Small intestine (tissue), 16 donors: ENCODE measurements at places on chromosomes 12 and 14. TPM values are rescaled to one million over a fixed set of nuclear protein-coding genes. Genes with fewer than 3 reads are reported as not detected.

- no peak for DNase-seq
Observed at GRCh38 chr14:48129472-48129871, 454.1 kb upstream of the MDGA2 start.

Gene SCN8A
- polyA plus RNA-seq = not detected

Gene NR4A1
- polyA plus RNA-seq = 15.1 TPM

Gene SYCP3
- polyA plus RNA-seq = 1.5 TPM

Gene GXYLT1
- 1.8 TPM for polyA plus RNA-seq
